ENCODE measurements at places on chromosomes 3 and 15.

GRCh38 chr3:37824090-37824953 lies 37.4 kb upstream of the CTDSPL start:
- no peak for DNase-seq

DNA sequence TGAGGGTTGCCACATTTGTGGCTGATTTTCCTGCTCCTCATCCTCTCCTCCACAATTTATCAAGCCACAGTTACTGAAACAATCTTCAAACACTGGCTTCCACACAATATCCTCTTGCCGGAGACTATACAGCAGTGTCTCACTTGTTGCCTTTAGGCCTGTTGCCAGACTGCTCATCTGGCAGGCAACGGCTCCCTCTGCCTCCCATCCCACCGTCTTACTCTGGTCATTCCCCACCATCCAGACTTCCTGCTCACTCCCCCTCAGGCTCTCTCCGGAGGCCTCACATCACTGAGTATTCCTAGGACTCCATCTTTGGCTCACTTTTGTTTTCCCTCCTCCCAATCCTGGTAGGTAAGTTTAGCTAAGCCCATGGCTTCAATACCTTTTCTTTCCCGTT lies 301.9 kb downstream of the IL20RB start:
- no peak for DNase-seq

DNA sequence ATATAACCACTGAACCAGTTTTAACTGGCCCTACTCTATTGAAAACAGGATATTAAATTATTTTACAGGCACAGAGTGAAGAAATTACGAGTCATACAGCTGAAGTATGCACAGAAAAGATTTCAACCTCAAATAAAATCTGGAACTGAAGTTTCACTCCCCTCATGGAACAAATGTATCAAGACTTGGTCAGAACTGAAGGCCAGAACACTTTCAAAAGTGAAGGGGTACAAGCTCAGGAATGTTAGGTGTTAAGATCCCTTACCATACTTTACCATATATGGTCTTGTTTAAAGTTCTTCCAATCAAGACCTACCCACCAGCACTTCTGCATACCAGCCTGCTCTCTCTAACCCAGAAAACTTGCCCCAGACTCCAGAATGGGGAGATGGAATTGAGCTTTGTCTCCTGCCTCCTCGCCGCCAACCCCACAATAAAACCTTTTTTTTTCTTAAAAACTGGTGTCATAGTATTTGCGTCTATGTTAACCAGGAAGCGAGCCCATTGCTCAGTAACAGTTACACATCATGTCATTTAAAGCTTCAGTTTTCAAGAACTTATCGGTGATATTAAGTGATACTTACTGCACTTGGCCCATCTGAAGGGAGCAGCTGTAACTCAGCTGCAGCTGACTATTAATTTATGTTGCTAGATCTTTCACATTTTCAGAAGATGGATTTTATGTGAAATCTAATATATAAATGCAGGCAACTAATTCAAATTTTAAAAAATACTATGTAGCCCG lies 59.9 kb downstream of the OXSM start:
- DNase-seq, result no peak

- no peak for DNase-seq
Measured at GRCh38 chr15:37837276-37837675, 97.2 kb upstream of the TMCO5A start.

GRCh38 chr15:54820098-54820497 lies 376.6 kb downstream of the RSL24D1 start:
- no peak for DNase-seq

- no peak for DNase-seq
Measured at GRCh38 chr3:16067837-16068471, 106.5 kb upstream of the GALNT15 start.

DNA sequence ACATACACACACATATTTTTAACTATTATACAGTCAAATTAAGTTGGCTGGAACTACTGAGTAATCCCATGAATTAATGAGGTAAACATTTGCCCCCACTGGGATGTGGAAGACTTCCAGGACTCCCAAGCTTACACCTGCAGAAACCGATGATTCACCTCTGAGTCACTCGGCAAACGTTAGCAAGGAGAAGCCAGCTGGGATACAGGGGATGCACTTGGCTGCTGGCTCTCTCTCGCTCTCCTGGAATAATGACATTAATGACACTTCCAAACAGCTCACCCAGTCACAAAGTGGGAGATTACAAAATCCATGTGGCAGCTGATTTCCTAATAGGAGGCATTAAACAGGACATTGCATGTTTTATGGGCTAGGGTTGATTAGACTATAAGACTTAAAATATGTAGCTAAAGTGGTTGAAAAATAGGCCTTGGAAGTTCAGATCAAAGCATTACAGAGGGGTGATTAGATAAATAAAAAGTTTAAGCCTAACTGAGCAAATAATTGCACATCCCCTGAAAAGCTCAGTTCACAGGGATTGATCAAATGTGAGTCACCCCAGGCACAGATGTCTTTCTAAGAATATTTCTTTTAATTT lies 500.9 kb downstream of the SOX2 start:
- DNase-seq, result no peak

DNA sequence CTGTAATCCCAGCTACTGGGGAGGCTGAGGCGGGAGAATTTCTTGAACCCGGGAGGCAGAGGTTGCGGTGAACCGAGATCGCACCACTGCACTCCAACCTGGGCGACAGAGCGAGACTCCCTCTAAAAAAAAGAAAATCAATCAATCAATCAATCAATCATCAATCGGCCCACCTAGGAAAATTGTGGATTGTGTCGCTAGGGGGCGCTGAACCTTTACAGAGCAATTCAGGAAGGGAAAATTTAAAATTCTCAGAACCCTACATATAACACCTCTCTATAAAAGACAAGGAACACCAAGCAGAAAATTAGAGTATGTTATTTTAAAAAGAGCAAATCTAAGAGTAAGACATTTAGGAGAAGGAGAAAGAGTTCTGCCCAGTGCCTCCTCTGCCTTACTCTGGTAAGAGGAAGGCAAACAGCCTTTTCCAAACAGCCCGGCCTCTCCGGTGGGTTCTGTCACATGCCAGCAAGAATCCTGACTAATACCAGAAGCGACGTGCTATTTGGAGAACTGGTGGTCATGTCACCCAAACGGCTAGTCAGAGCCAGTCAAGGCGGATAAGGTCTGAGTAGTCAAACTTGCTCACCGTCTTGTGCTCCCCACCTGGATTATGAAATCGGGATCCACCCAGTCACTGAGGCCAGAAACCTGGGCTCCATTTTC lies 22.3 kb upstream of the SMCO1 start:
- DNase-seq, result no peak

GRCh38 chr3:34016925-34017587 lies 218.6 kb downstream of the PDCD6IP start:
- no peak for DNase-seq

Measured in activated CD4-positive, CD25-positive, alpha-beta regulatory T cell (primary cell).